ENCODE measurements at places on chromosomes 4 and X.

- DNase-seq = no peak
Measured at GRCh38 chr4:5403746-5404497, 304.4 kb downstream of the EVC2 start.

GRCh38 chrX:72306851-72307645, 1.3 kb upstream of the CITED1 start:
- DNase-seq = peak; percentile 81

DNA sequence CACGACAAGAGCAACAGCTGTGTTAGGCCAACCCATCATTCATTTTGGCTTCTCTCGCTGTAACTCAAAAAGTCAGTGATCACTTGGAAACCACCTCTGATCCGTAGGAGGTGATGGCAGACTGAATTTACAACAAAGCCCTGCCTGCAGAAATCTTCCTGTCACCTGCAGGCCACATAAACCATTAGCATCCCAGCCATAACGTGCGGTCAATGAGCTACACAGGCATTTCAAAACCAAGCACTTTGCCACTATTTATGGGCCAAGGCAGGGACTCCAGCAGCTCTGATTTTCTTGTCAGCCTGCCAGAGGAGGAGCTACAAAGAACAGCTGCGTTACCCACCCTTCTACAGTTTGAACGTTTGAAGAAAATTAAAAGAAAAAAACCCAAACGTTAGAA, 228.1 kb upstream of the PPARGC1A start:
- DNase-seq = no peak

DNA sequence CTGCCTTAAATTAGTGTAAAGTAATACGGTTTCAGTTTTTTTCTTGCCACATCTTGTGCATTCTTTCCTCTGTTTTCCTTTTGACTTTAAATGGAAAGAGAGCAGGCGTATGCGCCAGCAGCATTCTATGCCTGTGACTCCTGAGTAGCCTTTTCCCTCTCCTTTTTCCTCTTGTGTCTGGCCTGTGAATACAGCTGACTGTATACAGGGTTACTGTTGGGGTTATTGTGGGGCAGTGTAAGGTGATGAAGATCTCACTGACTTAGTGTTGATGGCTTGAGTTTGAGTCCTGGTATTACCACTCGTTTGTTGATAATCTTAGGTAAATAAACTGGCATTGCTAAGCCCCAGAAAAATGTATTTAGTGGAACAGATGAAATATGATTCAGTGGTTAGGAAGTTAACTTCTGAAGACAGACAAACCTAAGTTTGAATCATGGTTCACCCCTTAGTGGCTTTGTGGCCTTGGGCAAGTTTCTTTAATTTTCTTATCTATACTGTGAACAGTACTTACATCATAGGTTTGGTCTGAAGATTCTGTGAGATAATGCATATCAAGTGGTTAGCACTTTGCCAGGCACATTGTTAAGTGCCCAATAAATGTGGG, 105.1 kb downstream of the FNIP2 start:
- DNase-seq = no peak

Data from SK-N-DZ (cell line).